ENCODE measurements at places on chromosomes 1 and 21.

DNA sequence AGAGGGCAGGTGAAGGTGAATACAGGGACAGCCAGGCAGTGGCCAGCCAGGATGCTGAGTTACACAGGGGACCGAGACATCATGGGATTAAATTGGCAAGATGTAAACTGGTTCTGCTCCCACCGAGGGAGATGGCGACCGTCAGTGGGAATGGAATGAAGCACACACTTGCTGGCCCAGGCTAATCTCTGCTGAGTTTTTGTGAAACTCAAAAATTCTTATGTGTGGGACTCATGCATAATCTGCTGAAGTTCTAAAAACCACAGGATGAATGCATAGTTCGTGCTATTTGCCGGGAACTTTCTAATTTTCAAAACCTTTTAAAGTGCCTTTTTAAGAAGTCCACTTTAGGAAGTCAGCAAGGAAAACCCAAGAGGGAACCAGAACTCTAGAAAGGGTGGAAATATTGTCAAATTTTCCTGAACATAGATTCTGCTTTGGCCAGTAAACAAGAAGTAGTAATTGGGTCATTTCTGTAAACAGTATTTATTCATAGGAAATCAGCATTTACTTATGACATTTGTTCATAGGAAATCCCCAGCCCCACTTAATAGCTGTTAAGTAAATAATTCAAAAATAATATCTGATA is 85.4 kb upstream of the ROR1 start:
- DNase-seq = no peak

- DNase-seq = no peak
Observed at GRCh38 chr1:40107290-40107959, 10.4 kb upstream of the PPT1 start.

DNA sequence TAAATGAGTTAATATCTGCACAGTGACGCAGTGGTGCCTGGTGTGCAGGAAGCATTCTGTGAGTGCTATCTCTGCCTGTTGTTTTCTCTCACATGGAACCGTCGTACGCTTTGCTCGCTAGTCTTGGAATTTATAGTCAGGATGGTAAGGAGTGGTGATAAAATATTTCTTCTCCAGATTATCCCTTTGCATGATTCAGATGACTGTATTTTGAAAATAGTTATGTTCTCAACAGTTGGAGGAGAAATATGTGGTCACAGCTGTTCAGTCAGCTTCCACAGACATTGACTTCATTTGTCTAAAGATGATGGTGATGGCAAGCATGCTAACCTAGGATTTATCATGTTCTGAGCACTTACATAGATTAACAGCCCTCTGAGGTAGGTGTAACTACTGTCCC is 41.3 kb upstream of the VAMP3 start:
- no peak for DNase-seq

GRCh38 chr1:154334079-154335024 is 9.0 kb downstream of the ATP8B2 start:
- peak; percentile 72 for DNase-seq

DNA sequence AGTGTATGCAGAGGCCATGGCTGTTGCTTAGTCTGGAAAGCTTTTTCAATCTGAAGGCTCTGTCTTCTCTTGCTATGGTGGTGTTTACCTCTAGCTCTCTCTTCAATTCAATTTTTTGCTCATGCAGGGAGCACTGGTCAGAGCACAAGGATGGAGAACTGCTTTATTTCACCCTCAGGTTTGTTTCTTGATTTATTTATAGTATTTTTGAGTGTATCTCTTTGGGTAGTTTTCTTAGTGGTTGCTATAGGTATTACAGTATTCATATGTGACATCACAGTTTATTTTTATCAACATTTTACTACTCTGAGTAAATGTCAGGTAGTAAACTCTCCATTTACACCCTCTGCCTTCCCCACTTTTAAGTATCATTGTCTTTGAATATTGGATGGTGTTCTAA is 147.9 kb downstream of the RASAL2 start:
- DNase-seq = no peak

- no peak for DNase-seq
Observed at GRCh38 chr1:41568204-41568603, 83.7 kb upstream of the EDN2 start.

DNA sequence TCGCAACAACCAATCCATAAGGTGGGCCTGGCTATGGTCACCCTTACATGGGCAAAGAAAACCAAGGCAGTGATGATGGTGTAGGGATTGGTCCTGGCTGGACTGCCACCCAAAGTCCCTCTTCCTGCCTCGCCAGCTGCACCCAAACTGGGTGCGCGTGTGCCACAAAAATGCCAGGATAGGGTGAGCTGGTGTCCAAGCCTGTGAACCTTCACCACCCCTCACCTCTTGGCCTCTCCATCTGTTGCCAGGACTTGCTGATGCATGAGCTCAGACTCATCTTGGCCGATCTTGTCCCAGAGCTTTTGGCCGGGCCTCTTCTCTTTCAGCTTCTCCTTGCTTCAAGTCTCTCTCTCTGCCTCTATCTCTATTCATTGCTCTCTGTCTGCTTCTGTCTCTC is 41.8 kb downstream of the FOXD2 start:
- DNase-seq = no peak

DNA sequence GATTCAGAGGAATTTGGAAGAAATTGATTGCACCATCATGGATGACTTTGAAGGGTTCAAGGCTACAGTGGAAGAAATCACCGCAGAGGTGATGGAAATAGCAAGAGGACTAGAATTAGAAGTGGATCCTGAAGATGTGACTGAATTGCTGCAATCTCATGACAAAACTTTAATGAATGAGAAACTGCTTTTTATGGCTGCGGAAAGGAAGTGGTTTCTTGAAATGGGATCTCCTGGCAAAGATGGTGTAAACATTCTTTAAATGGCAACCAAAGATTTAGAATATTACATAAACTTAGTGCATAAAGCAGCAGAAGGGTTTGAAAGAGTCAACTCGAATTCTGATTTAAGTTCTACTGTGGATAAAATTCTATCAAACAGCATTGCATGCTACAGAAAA is 698.6 kb downstream of the PLA2G4A start:
- no peak for DNase-seq

GRCh38 chr21:44382536-44382935 is 29.1 kb downstream of the TRPM2 start:
- no peak for DNase-seq

DNA sequence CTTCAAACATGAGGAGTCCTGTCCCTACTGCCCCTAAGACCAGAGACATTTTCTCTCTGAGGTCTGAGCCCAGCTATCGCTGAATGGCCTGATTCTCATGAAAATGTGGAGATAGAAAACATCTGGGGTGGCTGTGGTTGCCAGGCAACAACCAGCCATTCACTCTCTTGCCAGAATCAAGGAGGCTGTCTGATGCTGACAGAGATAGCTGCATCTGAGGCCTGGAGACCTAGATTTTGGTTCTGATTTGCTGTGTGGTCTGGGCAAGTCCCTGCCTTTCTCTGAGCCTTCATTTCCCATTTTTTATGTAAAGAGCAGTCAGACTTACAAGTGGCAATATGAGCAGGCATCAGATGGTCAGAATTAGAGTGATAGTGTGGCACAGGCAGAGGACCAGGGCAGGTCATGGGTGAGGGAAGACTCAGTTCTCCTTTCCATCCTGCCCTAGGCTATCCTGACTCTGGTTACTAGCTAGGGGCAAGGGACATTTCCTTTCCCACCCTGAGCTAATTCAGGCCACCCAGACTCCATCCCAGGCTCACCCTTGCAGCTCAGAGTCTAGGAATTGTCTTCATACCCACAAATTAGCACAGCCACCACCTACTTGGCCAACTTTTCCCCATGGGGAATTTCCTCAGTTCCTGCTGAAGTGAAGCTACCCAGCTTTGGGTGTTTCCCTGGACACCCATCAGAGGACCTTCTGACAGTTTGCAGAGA is 20.0 kb upstream of the RNF19B start:
- no peak for DNase-seq

GRCh38 chr1:182301026-182301436 is 90.6 kb downstream of the GLUL start:
- no peak for DNase-seq

GRCh38 chr1:33031506-33031905 is 5.2 kb downstream of the AK2 start:
- no peak for DNase-seq

DNA sequence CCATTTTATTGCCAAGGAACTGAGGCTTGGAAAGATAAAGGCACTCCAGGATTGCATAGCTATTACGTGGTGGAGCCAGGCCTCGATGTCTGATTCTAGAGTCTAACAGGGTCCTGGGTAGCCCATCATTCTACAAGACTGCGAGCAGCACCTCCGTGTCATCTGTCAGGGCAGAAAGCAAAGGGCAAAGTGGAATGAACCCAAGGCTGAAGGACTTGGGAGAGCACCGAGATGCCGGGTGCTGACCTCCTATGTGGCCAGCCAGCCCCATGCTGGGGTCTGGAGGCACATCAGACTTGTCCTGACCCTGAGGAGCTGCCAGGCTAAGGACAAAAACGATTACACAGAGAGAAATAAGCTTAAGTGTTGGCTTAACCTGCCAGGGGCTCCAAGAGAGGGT is 62.3 kb downstream of the MRPL37 start:
- no peak for DNase-seq

GRCh38 chr1:51583532-51583931 is 33.4 kb upstream of the OSBPL9 start:
- no peak for DNase-seq

DNA sequence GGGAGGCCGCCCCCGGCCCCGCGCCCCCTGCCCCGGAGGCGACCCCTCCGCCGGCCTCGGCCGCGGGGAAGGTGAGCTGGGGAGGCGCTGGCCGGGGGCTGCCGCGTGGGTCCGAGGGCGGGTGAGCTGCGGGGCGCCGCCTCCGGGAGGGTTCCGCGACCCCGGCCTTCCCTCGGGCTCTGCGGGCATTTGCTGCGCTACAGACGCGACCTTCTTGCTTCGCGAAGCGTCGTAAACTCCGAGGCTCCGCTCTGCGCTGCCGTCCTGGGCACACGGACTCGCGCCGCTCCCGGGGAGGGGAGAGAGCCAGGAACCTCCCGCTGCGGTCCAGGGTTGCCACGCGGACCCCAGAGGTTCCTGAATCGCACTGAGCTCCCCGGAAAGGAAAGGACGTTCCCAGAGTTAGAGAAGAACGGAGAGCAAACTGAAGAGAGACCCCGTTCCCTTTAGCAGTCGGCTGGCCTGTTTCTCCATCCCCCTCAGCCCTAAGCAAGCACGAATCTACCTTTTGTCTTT is 345 bp downstream of the SLX9 start:
- no peak for DNase-seq
